Memory B cell (primary cell): ENCODE measurements at places on chromosomes 4 and X.

- DNase-seq = no peak
Observed at GRCh38 chr4:1305261-1305711, 15.6 kb downstream of the MAEA start.

DNA sequence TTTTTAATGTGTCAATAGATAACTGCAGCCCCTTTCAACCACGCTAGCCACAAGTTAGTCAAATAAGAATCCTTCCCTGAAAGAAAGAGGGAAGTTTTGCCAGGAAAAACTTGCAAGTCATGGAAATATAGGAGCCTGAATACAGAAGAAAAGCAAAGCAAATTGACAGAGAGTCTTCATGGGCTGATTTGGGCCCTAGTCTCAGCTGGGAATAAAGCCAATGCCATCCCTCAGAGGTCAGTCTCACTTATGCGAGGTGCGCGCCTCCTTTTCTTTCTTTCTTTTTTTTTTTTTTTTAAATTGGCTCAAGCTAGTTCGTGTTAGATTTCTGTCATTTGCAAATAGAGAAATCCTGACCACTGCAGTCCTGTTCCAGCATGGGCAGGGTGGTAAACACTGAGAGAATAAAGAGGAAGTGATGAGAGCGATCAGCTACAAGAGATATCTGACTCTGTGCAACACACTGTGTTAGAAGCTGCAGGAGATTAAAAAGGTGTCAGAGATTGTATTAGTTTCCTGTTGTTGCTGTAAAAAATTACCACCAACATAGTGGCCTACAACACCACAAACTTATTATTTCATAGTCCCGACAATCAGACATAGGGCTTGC is 299.7 kb downstream of the LDB2 start:
- no peak for DNase-seq

- peak; percentile 24 for DNase-seq
Observed at GRCh38 chr4:78057135-78057599, at the start of gene FRAS1. FRAS1 (plus strand) TSS chr4:78057323; CDS start chr4:78058010, 687 bp downstream.

GRCh38 chr4:22667332-22667940 is 25.3 kb upstream of the GBA3 start:
- no peak for DNase-seq

GRCh38 chr4:189126040-189126439 is 814.6 kb upstream of the FRG1 start:
- no peak for DNase-seq

DNA sequence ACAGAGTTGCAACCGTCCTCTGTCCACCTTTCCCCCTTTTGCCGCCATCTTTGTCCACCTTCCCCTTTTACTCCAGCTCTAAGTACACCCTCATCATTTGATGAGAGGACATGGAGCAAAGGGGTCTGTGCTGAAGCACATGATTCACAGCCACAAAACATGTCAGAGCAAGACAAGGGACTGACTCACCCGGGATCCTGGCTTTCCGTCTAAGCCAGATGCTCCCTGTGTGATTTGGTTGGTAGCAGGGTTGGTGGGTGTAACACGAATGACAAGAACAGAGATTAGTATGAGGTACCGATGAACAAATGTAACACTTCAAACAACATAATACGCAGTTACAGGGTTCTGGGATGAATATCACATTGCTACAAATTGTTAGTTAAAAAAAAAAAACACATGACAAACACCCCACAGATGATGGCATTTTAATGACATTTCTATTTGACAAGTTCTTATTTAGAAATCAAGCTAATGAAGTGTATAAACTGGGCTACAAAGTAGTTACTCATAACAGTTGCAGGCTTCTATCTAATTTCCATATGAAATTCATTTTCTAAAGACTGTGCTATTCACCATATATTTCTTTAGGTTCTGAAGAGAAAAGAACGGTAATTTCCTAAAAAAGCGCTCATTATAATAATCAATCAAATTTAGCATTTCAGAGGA is 71.4 kb upstream of the ETNPPL start:
- no peak for DNase-seq

GRCh38 chrX:155891446-155892210 is 10.5 kb downstream of the VAMP7 start:
- no peak for DNase-seq
